ENCODE measurements at places on chromosomes 4 and X.

DNA sequence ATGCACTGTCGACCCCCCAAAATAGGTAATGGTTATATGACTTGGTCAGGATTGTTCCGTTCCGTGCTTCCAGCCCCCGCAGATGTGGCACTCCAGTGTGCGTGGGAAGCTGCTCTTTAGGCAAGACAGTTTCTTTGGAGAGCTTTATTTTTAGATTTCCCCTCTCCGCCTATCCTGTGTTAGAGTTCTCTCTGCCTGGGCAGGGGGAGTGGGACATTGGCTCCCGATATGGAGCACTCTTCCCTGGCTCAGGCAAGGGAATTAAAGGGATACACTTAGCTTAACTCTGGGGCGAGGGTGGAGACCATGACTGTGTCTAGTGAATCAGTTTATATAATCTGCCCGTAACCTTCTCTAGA lies 36.0 kb downstream of the DLG3 start:
- DNase-seq, result no peak

DNA sequence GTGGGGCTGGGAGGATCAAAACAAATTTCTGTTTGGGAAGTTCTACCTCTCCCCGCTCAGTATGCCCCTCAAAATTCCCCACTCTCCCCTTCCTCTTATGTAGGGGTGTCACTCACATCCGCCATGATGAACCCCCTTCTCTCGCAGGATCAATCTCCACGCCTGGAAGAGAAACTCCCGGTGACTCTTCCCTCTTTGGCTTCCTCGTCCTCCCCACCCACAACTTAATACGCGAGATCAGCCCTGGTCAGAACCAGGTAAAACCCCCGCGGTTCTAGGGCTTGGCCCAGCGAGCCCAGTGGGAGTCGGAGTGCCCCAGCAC lies 427 bp downstream of the LAMTOR3 start:
- no peak for DNase-seq

GRCh38 chr4:79212311-79212710 lies 113.5 kb downstream of the NAA11 start:
- DNase-seq, result no peak

DNA sequence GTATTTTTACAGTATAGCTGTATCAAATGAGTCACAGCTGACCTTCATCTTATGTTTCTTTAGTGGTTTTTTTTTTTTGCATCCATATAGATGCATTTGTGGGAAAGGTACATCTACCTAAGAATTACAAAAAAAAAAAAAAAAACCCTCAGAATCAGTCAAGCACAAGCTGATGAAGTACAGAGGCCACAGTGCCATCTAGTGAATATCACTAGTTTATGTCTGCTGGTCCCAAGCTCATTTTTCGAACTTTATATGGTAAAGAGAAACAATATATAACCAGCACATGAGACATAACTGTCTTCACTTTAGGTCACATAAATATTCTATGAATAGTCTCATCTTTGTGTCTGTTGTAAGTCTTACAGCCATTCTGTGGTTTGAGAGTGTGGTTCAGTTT lies 220.1 kb downstream of the DLG3 start:
- peak; percentile 9 for DNase-seq

DNA sequence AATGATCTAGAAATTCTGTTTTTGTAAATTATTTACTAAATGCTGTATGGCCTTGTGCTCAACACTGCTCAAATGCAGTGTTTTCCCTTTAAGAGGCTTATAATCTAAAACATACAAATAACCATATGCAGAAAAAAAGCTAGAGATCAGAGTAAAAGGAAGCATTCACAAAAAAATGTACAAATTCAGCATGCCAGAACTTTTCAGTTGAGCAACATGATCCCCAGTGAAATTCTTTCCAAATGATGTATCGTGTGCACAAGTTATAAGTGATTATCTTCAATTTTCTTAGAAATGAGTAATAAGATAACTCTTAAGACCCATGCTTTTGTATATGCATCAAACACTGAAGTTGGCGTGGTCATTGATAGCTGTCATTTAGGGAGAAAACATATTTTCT lies 5.0 kb downstream of the GPC3 start:
- no peak for DNase-seq

GRCh38 chrX:13149702-13150350 lies 105.4 kb upstream of the FAM9C start:
- DNase-seq, result no peak

GRCh38 chr4:11604821-11605220 lies 176.1 kb upstream of the HS3ST1 start:
- DNase-seq, result no peak

DNA sequence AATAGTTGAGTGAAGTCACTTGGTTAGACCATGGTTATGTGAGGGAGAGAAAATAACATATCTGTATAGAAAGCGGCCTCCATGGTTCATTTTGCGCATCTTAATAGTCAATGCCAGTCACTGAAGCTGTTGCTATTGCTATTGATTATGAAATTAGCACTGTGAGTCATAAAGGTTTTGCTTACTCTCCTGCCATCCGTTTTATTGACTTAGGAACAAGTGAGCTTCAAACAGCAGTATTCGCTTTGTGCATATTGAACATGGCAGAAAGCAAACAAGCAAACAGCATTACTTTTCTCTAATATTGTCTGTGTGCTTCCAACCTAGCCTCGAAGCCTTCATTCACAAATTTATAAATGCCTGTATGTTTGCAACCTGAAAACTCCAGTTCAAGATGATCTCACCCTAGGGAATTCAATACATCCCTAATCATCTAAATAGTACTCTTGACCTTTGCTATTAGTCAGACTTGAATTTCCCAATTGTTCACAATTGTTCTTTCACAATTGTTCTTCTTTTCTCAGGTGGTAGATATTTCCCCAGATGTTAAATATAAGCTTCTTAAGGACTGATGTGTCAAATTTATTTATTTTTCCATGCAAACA lies 55.9 kb upstream of the GABRA2 start:
- no peak for DNase-seq

GRCh38 chrX:116111497-116111896 lies 59.0 kb upstream of the AGTR2 start:
- DNase-seq, result no peak

GRCh38 chr4:186781032-186781917 lies 57.6 kb upstream of the FAT1 start:
- DNase-seq, result no peak

DNA sequence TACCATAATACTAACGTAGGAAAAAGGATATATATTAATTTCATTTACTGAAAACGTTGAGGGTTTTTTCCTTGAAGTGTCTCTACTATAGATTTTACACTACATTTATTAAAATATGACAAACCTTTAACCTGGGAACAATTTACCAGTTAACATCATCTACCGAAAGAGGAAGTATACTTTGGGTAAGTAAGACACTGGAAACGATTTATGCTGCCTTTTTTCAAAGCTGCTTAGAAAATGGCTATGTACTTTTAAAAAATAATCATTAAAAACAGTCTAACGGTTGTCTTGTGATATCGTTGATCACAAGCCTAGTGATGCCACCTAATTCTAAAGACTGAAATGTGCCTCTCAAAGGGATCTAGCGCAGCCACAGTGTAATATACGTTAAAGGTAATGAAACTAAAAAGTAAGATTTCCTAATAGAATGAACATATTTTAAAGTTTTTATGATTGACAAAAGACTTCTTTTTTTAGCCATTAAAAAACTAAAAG lies 50.4 kb downstream of the STX18 start:
- no peak for DNase-seq

GRCh38 chr4:48016141-48017107 lies at the start of the genes CNGA1 and NIPAL1:
Gene CNGA1 (minus strand): TSS chr4:48016681. CDS start chr4:47952689, 63,992 bp downstream.
Gene NIPAL1 (plus strand): TSS chr4:48016772. CDS start chr4:48016840, 68 bp downstream.
- DNase-seq, result peak; percentile 80

DNA sequence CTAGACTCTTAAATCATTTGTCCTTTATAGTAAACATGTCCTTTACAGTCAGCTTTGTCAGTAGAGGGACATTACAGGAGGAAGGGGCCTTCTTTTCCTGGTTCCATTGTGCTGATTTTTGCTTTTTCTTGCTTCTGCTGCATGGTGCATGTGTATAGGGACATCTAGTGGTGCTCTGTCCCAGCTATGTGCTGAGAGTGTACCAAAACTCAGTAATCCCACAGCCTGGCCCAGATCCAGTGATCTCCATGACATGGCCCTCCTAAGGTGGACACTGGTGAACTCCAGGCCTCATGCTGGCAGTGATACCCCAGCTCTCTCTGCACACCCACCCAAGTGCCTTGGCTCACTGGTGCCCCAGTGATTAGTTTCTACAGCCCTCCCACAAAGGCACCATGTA lies 45.2 kb downstream of the MAGEB17 start:
- DNase-seq, result no peak

DNA sequence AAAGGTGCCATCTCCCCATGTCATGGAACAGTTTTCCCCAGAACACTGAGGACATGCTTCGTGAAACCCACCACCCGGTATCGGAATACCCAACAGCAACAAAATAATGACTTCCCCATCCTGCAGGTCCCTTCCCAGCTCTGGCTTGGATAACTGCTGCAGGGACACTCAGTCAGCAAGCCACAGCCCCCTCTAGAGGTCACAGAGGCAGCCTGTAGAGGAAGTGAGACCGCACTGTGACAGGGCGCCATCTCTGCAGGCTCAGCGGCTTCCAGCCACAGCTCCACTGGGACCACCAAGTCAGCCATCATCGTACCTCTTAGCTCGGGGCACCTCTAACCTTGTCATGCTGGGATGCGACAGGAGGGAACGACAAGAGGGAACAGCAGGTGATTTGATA lies 315.9 kb downstream of the LDB2 start:
- peak; percentile 6 for DNase-seq

- no peak for DNase-seq
Observed at GRCh38 chr4:95215991-95216605, 332.7 kb downstream of the UNC5C start.

GRCh38 chr4:42445038-42445437 lies 47.8 kb downstream of the SHISA3 start:
- DNase-seq, result no peak

GRCh38 chrX:67780694-67781109 lies 236.9 kb downstream of the AR start:
- DNase-seq, result peak; percentile 6

DNA sequence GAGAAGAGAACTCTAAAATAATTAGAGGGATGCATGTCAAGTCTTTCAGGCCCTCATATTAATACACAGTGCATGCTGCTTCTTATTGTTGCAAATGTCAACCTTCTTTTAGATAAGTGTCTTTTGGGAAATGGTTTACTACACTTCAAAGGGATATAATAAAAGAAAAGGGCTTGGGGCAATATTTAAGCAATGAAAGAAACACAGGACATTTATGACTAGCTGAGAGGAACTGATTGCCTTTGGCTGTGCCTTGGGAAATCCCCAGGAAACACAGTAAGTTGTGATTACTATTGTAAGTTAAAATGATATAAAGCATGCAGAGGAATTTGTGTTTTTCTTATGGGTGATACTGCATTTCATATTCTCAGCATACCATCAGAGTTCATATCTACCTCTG lies 1036.2 kb upstream of the GRID2 start:
- no peak for DNase-seq

DNA sequence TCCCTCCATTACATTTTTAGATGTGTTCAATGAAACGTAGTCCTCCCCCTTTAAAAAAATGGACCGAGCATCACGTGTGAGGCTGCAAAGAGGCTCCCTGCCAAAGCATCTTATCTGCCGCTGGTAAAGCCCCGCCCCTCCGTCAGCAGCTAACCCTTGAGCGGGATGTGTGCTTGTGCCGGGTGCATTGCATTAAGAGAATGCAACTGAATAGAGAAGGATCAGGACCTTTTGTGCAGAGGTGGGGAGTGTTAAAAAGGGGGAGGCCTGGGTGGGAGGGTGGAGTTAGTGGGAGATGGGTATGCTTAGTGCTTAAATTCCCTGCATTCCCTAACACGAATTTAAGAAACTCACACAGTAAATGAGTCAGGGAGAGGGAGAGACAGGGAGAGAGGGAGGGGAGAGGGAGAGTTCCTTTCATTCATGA lies 66.0 kb downstream of the TBL1X start:
- peak; percentile 74 for DNase-seq

DNA sequence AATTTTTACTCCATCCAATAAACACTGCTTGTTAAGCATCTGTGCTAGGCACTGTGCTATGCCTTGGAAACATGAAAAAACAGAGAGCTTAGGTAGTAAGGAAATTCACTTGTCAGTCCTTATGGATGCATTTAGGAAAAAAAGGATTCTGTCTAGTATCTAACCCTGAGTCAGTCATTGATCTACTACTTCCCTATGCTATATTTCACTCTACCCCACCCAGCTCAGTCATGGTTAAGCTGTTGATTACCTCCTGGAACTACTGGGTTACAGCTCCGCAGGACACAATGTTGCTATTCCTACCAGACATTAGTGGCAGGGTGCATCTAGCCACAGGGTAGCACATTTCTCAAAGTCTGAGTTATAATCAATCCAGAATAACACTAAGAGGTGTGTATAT lies 2.9 kb upstream of the USP53 start:
- no peak for DNase-seq

GRCh38 chr4:2583517-2583916 lies 47.1 kb downstream of the FAM193A start:
- no peak for DNase-seq

- DNase-seq, result no peak
Observed at GRCh38 chr4:145531223-145531622, 49.6 kb downstream of the SMAD1 start.

- peak; percentile 34 for DNase-seq
Observed at GRCh38 chrX:23332101-23332887, 2.4 kb upstream of the PTCHD1 start.

DNA sequence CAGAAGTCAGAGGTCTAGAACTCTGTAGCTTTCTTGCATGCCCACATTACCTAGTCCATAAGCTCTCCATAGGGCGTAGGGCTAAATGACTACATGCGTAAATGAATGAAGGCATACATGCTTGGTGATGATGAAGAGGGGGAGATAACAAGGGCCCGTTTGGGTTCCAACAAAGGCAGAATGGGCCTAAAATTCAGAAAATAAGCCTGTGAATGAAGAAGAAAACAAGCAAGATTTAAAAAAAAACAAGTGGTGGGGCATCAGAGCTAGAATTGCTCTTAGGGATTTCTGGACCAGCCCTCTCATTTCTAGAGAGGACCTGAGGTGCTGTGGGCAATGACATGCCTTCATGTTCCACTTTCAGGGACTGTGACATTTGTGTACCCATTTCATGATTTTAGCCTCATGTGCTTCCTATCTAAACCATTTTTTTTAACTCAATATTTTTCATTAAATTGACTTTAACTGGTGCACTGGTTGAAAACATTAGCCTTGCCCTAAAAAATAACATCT lies 12.1 kb downstream of the GPRIN3 start:
- peak; percentile 62 for DNase-seq

- no peak for DNase-seq
Observed at GRCh38 chr4:8224975-8225625, 26.0 kb downstream of the SH3TC1 start.

DNA sequence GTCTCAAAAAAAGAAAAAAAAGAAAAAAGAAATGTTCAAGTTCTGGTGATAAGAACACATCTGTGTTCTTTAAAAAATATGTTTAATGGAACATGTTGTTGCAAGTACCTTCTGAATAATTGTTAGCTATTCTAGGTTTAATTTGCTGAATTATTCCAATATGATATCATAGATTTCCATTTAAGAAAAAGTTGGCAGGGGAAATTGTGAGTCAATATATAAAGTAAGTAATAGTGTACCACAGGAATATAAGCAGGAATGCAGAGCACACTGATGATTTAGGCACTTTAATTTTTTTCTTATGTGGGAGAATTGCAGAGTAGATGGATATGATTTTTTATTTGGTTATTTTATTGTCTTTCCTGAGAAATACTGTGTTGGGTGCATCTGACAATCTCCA lies 190.7 kb downstream of the RPA4 start:
- no peak for DNase-seq

GRCh38 chr4:176001151-176002006 lies 64.3 kb upstream of the WDR17 start:
- peak; percentile 5 for DNase-seq

GRCh38 chr4:61520166-61520565 lies 320.0 kb downstream of the ADGRL3 start:
- no peak for DNase-seq

All from activated CD4-positive, alpha-beta T cell treated with anti-CD3 and anti-CD28 coated beads for 36 hours (primary cell).